ENCODE measurements at places on chromosomes 7 and 10. TPM values are rescaled to one million over a fixed set of nuclear protein-coding genes. Genes with fewer than 3 reads are reported as not detected.

Gene C10orf105
- total RNA-seq, result 0.49 TPM

Gene LRRD1
- total RNA-seq, result 0.49 TPM

DNA sequence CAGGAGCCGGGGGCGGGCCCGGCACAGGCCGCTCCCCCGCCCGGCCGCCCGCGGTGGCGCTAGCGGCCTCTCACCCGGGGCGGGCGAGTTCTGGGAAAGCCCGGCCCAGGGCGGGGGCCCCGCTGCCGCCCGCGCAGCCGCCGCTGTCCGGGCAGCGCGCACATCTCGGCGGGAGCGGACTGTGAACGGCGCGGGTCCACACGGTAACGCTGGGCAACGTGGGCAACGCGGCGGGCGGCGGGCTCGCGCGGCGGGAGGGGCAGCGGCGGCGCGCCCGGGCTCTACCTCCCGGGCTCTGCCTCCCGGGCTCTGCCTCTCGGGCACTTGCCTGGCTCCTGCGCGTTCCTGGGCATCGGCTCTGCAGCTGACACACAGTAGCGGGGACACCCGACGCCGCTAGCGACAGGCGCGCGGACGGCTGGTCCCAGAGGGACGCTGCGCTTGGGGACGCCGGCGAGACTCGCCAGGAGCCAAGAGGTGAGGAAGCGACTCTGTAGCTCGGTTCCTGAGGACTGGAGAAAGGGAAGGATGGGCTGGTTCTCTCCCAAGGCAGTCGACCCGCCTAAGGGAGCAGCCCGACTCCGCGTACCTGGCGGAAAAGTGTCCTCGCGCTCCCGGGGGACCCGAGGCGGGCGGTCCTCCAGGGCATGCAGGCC, at the start of gene PLCE1:
Gene PLCE1, plus strand, starts transcription at position 150 of the 656 bp plus-strand sequence. CDS start 37,116 bp downstream, outside the sequence.
- H3K27me3 ChIP-seq, result no peaks in the 10 kb centered on the region
- H3K4me1 ChIP-seq, result peaks cover 28% of the 10 kb centered on the region
- peak within 1 kb of the TSS; percentile 81 for H3K4me3 ChIP-seq

DNA sequence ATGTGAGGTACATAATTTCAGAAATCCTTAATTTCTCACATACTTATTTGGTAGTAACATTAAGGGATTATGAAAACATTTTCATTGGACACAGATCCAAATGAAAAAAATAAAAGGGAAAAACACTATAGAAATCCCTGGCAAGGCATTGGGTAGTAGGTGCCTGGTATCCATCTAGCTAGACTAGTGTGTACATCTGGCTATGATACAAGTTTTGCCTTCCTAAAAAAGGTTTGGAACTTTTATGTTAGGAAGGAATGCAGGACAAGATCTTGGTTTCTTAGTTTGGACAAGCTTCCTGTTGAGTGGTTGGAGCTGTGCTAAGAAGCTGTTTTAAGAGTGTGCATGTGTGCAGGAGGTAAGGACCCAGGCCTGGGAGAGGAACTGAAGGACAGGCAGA, 252.3 kb upstream of the GLI3 start:
- no peaks in the 10 kb centered on the region for H3K36me3 ChIP-seq
- no peaks in the 10 kb centered on the region for H3K27me3 ChIP-seq
- H3K4me3 ChIP-seq, result no peak overlapping the region
- no peak for DNase-seq
- no peak overlapping the region for H3K27ac ChIP-seq
- H3K4me1 ChIP-seq, result peaks cover 17% of the 10 kb centered on the region

DNA sequence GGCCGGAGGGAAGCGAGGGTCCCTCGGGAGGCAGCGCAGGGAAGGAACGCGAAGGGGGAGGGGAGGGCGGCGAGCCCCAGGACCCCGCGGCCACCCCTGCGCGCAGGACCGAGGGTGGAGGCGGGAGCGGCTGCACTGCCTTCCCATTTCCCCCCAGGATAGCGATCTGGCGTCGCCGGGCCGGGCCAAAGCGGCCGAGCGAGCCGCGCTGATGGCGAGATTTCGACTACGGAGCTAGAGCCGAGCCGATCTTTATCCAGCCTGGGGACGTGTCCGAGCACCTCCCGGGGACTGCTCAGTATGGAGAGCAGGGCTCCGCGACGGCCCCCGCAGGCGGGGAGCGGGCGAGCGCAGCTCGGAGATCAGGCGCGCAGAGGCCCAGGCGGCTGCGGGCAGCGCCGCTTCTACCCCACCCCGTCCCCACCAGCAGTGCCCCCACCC, 590 bp upstream of the CRTAC1 start:
- H3K36me3 ChIP-seq, result no peaks in the 10 kb centered on the region
- H3K27me3 ChIP-seq, result no peaks in the 10 kb centered on the region
- no peak for DNase-seq
- no peak overlapping the region for H3K27ac ChIP-seq

- no peak for DNase-seq
- H3K27me3 ChIP-seq, result no peaks in the 10 kb centered on the region
- no peaks in the 10 kb centered on the region for H3K36me3 ChIP-seq
- H3K4me3 ChIP-seq, result no peak overlapping the region
These were observed 53.0 kb upstream of the TNKS2 start for GRCh38 chr10:91745090-91745831.

- no peak for DNase-seq
- no peak overlapping the region for H3K27ac ChIP-seq
- H3K36me3 ChIP-seq, result no peaks in the 10 kb centered on the region
- no peak overlapping the region for H3K4me3 ChIP-seq
- no peaks in the 10 kb centered on the region for H3K4me1 ChIP-seq
These were observed 156.8 kb upstream of the MAGI2 start for GRCh38 chr7:79610313-79610712.

- H3K36me3 ChIP-seq, result no peaks in the 10 kb centered on the region
- no peaks in the 10 kb centered on the region for H3K27me3 ChIP-seq
- no peaks in the 10 kb centered on the region for H3K4me1 ChIP-seq
- H3K4me3 ChIP-seq, result no peak overlapping the region
- DNase-seq, result no peak
- no peak overlapping the region for H3K27ac ChIP-seq
These were observed 15.6 kb downstream of the DPYSL4 start for GRCh38 chr10:132202070-132202970.

DNA sequence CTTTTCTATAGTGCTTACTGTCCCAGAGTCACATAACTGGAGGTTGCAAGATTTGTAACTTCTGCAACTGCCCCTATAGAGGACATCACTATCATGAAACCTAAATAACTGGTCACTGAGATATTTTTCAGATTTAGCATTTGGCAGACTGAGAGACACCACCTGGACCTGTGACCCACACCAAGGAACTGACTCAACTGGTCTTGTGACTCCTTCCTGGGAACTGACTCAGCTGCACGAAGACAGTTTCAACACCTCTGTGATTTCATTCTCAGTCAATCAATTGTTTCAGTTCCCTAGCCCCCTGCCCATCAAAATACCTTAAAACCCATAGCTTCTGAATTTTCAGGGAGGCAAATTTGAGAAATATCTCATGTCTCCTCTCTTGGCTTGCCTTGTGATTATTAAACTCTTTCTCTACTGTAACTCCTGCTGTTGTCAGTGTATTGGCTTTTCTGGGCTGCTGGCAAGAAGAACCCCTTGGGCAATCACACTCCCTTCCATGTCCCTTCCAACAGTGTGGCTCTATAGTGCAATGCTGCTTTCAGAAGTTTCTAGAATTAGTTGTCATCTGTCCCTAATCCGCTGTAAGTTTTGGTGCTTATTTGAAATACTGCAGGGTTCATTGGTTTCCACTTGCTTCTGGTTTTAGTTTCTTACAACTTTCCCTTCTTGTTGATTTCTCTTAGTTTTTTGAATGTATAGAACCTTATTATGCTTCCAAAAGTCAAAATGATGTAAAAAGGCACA, 127.8 kb upstream of the ADCY1 start:
- H3K27me3 ChIP-seq, result no peaks in the 10 kb centered on the region
- H3K27ac ChIP-seq, result no peak overlapping the region
- H3K36me3 ChIP-seq, result no peaks in the 10 kb centered on the region
- no peak for DNase-seq

DNA sequence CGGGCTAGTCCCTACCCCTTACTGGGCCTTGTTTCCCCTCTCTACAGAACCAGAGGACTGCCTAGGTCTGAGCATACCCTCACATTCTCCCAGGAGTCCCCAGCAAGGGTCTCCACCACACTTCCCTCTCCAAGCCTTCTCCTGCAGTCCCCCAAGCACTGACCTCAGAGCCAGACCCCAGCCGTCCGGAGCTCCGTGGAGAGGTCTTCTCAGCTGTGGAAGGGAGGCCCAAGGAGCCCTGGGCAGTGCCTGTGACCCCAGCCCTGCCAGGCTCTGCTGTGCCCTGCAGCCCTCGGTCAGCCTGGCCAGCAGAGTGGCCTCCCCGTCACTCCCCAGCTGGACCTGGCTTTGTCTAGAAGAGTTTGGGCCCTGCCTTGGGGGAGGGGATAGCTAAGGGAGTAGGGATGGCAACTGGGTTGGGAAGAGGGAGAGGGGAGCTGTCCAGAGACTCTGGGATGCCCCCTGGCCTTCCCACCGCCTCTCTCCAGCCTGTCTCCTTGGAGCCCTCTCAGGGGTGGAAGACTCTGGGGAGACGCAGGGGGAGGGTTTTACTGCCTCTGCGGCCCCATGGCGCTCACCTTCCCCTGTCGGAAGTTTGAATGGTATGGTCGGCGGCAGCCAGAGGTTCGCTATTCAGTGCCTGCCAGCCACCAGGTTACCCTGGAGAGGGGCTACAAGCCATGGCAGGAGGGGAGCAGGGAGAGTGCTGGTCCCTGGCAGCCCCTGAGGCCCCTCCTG, at the start of gene C10orf105:
Gene C10orf105, minus strand, starts transcription at position 315 of the 738 bp plus-strand sequence. CDS start 3,441 bp downstream, outside the sequence.
- H3K4me3 ChIP-seq, result no peak within 1 kb of the TSS
- no peak for DNase-seq
- H3K27me3 ChIP-seq, result no peaks in the 10 kb centered on the region
- peaks cover 43% of the 10 kb centered on the region for H3K4me1 ChIP-seq
- peak within 1 kb of the TSS; percentile 7 for H3K27ac ChIP-seq

- no peak overlapping the region for H3K4me3 ChIP-seq
- no peaks in the 10 kb centered on the region for H3K36me3 ChIP-seq
- peaks cover 91% of the 10 kb centered on the region for H3K4me1 ChIP-seq
- DNase-seq, result no peak
These were observed 4.7 kb downstream of the MICALL2 start for GRCh38 chr7:1454542-1454941.

GRCh38 chr10:29949411-29950011, 109.9 kb downstream of the JCAD start:
- no peaks in the 10 kb centered on the region for H3K27me3 ChIP-seq
- H3K4me1 ChIP-seq, result peaks cover 37% of the 10 kb centered on the region
- DNase-seq, result no peak
- no peaks in the 10 kb centered on the region for H3K36me3 ChIP-seq
- H3K4me3 ChIP-seq, result no peak overlapping the region

Data from vagina (tissue), 2 donors.